ENCODE measurements at places on chromosomes 16 and 17. TPM values are rescaled to one million over a fixed set of nuclear protein-coding genes. Genes with fewer than 3 reads are reported as not detected.

Gene CACNG1
- total RNA-seq: not detected

GRCh38 chr17:44900894-44901293, 1.6 kb upstream of the EFTUD2 start:
- no peak for DNase-seq

- no peak for DNase-seq
Observed at GRCh38 chr17:62191390-62192361, 126.6 kb upstream of the MED13 start.

- no peak for DNase-seq
Observed at GRCh38 chr17:20961586-20961985, 81.2 kb downstream of the USP22 start.

DNA sequence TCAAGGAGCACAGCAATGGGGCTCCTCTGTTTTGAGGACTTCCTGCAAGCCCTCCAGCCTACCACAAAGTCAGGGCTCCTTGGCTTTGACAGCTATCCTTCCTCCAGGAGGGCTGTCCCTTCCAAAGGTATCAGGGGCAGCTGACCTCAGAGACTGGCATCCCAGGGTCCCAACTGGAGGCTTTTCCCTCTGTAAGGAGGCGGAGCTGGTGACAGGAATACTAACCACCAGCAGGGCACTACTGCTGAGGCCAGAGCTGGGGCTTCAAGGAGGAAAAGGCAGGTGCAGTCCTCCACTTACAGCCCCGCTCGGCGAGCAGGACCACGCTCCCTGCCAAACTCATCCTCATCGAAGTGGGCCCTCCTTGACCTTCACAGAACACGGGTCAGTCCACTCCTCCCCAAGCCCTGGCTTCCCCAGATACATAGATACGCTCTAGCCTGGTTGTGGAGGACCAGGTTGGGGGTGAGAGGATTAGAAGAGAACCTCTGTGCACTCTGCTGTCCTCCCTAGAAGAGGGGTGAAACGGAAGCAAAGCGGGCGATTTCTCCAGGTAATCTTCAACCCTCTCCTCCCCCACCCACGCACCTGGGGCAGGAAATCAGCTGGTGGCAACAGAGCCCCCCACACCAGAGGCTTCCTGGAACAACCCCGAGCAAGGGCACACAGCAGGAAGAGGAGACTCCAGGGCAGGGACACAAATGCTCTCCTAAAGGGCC, 20.5 kb downstream of the ST3GAL2 start:
- no peak for DNase-seq

- DNase-seq: no peak
Observed at GRCh38 chr17:61551255-61551742, 39.7 kb downstream of the NACA2 start.

- no peak for DNase-seq
Observed at GRCh38 chr17:1473170-1473569, 17.1 kb upstream of the CRK start.

Gene CHRNE
- 0.44 TPM for total RNA-seq

Gene GSG1L
- total RNA-seq: not detected

DNA sequence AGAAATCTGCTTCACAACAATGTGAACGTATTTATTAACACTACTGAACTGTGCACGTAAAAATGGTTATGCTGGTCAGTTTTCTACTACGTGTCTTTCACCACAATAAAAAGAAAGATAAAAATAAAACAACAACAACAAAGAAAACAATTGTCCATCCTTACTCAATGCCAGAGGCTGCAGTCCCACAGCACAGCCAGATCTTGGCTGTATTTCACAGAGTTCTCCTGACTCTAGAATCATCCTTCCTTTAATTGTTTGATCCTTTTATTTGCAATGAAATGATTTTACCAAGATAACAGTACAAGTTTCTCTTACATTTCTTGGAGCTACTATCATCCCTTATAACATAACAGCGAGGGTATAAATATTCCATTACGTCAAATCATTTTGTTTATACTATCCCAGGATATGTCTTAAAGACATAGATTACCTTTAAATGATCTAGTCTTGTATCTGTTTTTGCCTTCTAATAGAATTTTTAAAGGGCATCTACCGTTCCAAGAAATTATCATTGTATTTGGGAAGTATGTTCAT, 103.3 kb downstream of the SLC39A11 start:
- no peak for DNase-seq

Gene NCBP3
- 57.2 TPM for total RNA-seq

DNA sequence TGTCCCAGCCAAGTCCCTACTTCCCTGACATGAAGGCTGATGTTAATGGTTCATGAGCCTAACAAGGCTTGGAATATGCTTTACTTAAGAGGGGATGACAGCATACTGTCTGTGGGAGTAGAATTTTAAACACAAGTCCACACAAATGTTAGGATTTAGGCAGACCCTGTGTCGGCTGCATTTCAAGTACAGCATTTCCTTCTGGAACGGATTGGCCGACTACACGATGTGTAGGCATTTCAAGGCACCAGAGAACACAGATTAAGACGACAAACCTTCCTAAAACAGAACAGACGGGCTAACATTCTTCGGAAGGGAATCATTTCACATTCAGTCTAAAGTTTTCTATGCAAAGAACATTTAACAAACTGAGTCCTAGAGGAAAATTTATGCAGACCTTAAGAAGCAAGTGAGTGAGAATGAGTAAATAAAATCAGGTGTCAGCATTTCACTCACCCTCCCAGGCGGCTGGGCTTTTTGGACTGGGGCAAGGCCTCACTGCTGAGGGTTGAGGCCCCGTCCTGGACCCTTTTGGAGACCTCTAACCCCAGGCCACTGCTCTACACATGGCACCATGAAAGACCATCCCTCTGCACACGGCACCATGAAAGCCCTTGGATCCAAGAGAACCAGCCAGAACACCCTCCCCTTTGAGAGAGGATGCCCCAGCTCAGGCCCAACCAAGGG, 67.5 kb downstream of the SMPD3 start:
- DNase-seq: no peak

Gene CDH8
- total RNA-seq: not detected

Gene KCNJ2
- total RNA-seq: 0.11 TPM

- DNase-seq: no peak
Observed at GRCh38 chr16:52548261-52549010, 1.5 kb upstream of the TOX3 start.

DNA sequence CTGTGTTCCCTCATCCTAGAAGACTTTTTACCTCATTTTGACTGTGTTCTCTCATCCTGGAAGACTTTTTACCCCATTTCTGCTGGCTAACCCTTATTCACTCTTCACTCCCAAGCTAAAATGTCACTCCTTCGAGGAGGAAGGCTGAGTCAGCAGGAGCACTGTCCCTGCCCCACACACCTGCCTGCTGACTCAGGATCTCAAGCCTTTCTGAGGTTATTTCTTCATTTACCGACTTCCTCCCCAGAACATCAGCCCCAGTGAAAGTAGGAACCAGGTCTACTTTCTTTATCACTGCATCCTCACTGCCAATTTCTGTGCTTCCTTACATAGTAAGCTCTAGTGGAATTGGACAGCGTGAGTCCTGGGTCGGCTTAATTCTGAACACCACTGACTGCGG, 220.6 kb downstream of the HS3ST4 start:
- DNase-seq: no peak

DNA sequence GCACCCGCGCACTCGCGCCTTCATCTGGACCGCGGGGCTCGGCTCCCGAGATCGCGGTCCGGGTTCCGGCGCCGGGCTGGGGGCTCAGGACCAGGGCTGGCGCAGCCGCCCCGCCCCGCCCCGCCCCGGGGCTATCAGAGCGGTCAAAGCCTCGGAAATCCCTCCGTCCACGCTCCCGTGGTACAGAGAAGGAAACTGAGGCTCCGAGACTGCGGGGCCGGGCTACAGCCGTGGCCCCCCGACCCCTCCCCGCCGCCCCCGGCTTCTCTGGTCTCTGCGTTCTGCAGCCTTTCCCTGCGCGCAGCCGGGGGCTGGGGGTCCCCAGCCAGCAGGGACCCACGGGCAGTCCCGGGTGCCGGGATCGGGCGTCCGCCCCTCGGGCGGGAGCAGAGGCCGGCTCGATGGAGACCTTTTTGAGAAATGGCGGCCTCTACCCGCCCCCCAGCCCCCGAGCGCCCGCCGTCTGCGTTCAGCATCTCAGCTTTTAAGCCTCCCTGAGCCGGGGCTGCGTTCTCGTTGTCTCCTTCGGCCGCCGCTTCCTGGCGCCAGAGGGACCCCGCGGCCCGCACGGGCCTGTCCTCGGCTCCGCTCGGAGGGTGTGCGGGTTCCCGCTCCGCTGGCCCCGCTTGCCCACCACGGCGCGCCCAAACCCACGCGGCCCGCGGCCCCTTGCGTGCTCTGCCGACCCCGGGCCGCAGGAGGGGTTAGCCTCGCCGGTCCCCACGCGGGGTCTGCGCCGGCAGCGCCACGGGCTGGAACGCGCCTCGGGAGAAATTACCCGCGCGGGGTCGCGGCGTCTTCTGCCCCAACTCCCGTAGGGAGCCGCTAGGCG, 1.5 kb upstream of the NPTX1 start:
- peak; percentile 36 for DNase-seq

Gene KIF18B
- 47.1 TPM for total RNA-seq

DNA sequence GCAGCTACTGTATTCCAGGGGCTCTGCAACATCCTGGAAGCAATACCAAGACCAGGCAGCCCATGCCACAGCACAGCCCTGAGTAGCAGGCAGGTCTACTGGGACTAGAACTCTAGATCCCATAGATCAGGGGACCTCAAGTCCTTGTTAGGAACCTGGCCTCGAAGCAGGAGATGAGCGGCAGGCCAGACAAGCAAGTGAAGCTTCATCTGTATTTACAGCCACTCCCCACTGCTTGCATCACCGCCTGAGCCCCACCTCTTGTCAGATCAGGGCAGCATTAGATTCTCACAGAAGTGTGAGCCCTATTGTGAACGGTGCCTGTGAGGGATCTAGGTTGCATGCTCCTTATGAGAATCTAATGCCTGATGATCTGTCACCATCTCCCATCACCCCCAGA, 295.7 kb upstream of the TNRC6C start:
- DNase-seq: no peak

DNA sequence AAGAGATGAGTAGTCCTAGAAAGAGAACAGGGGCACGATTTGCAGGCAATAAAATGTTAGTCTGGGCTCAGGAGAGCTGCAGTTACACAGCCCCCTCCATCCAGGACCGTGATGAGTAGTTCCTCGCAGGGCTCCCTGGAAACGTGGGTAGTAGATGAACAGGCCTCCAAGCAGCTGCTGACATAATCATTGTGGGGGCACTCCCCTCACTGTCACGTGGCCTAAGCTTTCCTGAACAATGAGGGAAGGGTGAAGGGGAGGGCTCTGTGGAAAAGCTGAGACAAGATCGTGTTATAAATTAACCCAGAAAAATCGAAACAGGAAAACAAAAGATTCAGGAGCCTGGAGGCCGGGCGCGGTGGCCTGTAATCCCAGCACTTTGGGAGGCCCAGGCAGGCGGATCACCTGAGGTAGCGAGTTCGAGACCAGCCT, 1.3 kb upstream of the PER1 start:
- no peak for DNase-seq

GRCh38 chr17:81233811-81234505, 4.9 kb downstream of the TEPSIN start:
- no peak for DNase-seq

DNA sequence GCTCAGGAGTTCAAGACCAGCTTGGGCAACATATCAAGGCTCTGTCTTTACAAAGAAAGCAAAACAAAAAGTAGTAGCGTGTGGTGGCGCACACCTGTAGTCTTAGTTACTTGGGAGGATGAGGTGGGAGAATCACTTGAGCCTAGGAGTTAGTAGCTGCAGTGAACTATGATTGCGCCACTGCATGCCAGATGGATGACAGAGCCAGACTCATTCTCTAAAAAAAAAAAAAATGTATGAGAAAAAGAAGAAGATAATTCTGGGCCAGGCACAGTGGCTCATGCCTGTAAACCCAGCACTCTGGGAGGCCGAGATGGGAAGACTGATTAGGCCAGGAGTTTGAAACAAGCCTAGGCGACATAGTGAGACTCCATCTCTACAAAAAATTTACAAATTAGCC, 28.5 kb downstream of the STAT5B start:
- DNase-seq: no peak

DNA sequence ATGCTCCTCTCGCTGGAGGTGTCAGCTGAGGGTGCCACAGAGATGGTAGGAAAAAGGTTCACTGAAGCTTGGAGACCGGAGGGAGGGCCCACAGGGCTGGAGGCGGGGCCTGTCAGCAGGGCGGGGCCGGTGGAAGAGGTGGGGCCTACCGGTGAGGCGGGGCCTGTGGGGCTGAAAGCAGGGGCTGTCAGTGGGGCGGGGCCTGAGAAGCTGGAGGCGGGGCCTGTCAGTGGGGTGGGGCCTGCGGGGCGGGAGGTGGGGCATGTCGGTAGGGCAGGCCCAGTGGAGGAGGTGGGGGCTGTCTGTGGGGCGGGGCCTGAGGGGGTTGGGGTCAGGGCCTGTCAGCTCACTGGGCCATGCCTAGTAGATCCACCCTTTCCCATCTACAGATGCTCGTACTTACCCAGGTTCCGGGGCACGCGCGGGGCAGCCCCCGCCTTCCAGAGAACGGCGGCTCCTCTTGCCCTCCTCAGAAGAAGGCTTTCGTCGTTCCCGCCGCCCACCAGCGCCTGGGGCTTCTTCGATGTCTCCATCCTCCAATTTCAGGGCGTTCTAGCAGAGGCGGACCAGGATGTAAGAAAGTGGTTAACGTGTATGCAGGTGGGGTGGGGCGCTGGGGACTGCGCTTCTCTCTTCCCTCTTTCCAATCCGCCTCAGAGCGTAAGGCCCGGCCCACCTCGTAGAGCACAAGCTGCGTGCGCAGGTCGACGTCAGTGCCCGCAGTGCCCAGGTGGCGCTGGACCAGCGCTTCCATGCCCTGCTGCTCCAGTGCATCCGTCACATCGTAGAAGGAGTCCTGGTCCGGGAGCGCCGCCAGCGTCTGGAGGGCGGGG, 9.8 kb downstream of the TMEM208 start:
- DNase-seq: peak; percentile 71

- no peak for DNase-seq
Observed at GRCh38 chr16:85878875-85879274, 20.1 kb upstream of the IRF8 start.

Gene NRN1L
- not detected for total RNA-seq

DNA sequence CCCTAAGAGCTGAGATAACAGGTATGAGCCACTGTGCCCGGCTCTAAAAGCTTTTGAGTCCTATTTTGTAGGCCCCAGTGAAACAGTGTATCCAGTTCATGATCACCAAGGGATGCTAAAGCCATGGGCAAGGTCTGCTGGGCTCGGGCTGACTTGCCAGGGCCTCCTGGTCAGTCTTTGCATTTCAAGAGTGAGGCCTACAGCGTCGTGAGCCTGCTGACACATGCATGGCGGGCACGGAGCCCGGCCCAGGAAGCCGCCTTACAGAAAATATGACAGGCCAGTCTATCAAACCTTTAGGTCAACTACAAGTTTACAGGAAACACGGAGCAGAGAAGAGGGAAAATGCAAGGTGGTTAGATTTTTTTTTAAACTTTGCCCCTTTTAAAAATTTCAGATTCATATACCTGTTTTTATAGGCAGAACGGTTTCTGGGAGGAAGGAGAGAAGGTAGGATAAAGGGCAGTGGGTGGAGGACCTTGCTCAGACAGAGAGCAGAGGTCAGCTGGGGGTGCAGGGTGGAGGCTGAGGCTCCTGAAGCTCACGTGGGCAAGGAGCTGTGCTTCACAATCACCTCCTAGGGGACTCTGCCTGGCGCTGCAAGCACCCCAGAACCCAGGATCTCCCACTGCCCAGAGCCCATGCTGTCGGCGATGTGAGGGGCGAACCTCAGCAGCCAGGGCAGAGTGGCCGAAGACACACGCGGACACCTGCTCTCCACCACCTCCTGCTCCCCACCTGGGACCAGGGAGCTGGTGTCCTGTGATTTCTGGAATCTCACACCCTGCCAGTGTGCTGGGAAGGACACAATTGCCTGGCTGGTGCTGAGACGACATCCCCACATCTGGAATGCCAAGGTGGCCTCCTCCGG, 21.3 kb downstream of the C16orf95 start:
- DNase-seq: no peak

GRCh38 chr17:42055027-42055426, 4.6 kb upstream of the C17orf113 start:
- no peak for DNase-seq
